Vagina (tissue), 2 donors: ENCODE measurements at places on chromosomes 6 and 20. TPM values are rescaled to one million over a fixed set of nuclear protein-coding genes. Genes with fewer than 3 reads are reported as not detected.

Gene CRISP2
- total RNA-seq = not detected

Gene CLPSL1
- not detected for total RNA-seq

DNA sequence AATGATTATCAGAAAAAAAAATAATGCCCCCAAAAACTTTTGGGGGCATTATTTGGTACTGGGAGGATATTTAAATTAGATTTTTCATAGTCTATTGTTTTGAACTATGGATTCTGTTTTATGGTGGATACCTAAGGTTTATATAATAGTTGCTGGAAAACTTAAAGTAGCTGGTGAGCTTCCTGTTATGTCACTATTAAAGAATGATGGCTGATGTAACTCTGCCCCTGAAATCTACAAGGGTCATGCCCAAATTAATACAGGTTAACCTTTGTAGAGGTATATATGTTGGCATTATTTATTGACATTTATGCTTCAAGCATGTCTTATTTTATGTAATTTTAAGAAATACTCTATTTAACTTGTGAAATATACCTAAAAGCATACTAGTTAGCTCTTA is 25.3 kb upstream of the ERVFRD-1 start:
- no peak for DNase-seq
- no peaks in the 10 kb centered on the region for H3K27me3 ChIP-seq

Gene HLA-DQB2
- 4.7 TPM for total RNA-seq

- DNase-seq = no peak
- H3K36me3 ChIP-seq = no peaks in the 10 kb centered on the region
- no peak overlapping the region for H3K4me3 ChIP-seq
- H3K27me3 ChIP-seq = no peaks in the 10 kb centered on the region
- no peaks in the 10 kb centered on the region for H3K4me1 ChIP-seq
Measured at GRCh38 chr6:54419885-54420284, 111.6 kb downstream of the TINAG start.

DNA sequence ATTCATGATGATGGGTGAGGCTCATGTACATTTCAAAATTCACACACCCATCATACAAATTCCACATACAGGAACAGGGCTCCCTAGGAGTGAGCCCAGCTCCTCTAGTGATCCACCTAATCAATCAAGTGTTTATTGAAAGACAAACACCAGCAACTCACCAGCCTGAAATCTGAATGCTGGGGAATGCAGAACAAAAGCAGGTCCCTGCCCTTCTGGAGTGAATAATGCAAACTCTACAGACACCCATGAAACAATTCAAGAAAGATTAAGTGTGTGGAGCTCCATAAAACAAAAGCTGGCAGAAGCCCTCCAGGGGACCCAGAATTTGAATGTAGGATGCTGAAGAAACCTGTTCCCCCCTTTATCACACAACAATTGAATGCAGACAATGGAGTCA is 396.7 kb upstream of the JARID2 start:
- no peaks in the 10 kb centered on the region for H3K4me1 ChIP-seq
- H3K27me3 ChIP-seq = no peaks in the 10 kb centered on the region
- no peak overlapping the region for H3K27ac ChIP-seq
- H3K36me3 ChIP-seq = no peaks in the 10 kb centered on the region
